Cerebellar nuclear complex (tissue), 1 donor: ENCODE measurements at places on chromosomes 7 and 10.
A peak's percentile ranks its signal among the peaks of the same experiment; 100 is the strongest.

GRCh38 chr10:14860791-14861190 lies 17.9 kb upstream of the SUV39H2 start:
- DNase-seq: no peak

- no peak for DNase-seq
Measured at GRCh38 chr10:37865957-37866803, 8.8 kb upstream of the ZNF248 start.

- DNase-seq: no peak
Measured at GRCh38 chr10:48744587-48744986, 59.9 kb downstream of the WDFY4 start.

- no peak for DNase-seq
Measured at GRCh38 chr10:34498821-34499220, 316.3 kb downstream of the PARD3 start.

GRCh38 chr10:96280859-96281258 lies 9.5 kb upstream of the BLNK start:
- no peak for DNase-seq

GRCh38 chr7:86778271-86778670 lies 134.6 kb downstream of the GRM3 start:
- no peak for DNase-seq

GRCh38 chr10:111923032-111923431 lies 260.5 kb downstream of the GPAM start:
- DNase-seq: no peak

DNA sequence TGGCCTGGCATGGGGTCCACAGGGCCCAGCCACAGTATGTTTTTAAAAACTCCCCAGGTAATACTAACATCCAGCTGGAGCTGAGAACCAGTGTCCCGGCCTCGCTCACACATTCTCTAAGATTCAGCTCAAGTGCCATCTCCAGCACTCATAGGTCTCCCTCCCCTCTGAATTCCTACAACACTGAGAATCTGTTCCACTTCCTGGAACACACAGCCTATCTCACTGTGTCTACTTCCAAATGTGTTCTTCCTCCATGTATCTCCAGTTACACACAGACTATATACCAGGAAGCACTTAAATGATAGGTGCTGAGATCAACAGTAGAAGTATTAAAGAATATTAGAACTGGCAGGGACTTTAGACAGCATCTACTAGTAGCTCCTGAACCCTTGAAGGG lies 10.7 kb downstream of the GOT1 start:
- DNase-seq: no peak

DNA sequence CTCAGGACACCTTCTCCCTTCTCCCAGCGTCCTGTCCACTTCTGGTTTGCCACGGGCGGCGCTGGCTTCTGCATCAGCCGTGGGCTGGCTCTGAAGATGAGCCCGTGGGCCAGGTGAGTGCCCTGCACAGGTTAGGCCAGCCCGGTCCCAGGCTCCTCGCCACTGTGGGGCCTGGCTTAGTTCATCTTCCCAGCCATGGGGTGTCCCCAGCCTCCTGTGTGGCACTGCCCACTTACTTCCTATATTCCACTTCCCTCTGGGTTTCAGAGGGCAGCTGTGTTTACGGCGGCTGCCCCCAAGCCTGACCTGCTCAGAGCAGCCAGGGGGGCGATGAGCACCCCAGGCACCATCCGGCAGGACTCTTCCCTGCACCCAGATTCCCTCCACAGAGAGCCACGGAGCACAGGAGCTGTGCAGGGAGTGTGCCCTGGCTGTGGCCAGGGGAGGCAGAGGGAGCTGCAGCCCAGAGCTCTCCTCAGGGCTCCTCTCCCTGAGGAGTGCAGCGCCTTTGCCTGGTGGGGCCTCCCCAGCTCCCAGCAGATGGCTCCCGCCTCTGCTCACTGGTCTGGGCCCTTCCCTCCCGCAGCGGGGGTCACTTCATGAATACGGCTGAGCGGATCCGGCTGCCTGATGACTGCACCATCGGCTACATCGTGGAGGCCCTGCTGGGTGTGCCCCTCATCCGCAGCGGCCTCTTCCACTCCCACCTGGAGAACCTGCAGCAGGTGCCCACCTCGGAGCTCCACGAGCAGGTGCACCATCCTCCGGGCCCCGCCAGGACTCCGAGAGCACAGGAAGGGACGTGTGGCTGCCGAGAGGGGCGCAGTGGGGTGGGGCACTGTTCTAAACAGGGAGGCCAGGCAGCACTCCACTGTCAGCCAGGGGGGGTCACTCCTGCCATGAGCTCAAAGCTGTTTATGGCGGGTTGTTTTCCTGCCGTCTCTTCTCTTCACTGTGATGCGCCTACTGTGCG lies 6.4 kb downstream of the LFNG start:
- no peak for DNase-seq

- DNase-seq: no peak
Measured at GRCh38 chr7:18177129-18177814, 149.6 kb upstream of the PRPS1L1 start.

GRCh38 chr7:66629222-66630062 lies 761 bp downstream of the KCTD7 start:
- DNase-seq: no peak

DNA sequence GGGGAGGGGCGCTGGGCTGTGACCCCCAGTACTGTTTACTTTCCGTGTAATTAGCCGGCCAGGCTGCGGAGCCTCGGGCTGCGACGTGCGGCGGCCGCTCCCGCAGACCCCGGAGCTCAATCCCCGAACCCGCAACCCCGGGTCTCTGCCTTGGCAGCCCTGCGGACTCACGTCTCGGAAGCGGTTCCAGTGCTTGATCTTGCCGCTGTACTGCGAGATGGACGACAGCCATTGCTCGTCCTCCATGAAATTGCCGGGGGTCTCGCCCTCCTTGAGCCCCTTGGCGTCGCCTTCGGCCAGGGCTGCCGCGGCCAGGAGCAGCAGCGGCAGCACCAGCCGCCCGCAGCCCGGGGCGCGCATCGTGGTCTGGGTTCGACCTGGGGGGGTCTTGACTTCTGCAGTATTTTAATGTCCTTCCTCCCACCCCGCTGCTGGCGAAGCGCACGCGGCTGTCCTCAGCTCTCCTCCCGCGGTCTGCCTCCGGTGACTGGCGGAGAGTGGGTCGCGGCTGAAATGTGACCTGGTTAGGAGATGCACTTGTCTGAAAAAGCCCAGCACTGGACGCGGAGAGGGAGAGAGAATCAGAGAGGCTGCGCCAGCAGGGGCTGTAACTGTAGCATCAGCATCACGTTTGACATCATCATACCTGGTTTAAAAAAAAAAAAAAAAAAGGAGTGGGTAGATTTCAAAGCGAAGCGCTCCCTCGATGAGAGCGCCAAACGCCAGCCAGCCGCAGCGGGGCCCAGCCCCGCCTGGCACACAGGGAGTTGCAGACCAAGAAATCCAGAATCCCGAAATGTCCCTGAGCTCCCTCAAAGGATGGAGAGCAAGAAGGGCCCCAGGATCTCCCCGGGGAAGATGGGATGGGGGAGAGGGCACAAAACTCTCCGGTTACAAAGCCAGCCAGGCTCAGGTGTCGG lies at the start of gene SPOCK2:
SPOCK2 (minus strand) TSS at position 583 of the 920 bp plus-strand sequence; CDS start at position 360, 223 bp downstream.
- peak; percentile 89 for DNase-seq

DNA sequence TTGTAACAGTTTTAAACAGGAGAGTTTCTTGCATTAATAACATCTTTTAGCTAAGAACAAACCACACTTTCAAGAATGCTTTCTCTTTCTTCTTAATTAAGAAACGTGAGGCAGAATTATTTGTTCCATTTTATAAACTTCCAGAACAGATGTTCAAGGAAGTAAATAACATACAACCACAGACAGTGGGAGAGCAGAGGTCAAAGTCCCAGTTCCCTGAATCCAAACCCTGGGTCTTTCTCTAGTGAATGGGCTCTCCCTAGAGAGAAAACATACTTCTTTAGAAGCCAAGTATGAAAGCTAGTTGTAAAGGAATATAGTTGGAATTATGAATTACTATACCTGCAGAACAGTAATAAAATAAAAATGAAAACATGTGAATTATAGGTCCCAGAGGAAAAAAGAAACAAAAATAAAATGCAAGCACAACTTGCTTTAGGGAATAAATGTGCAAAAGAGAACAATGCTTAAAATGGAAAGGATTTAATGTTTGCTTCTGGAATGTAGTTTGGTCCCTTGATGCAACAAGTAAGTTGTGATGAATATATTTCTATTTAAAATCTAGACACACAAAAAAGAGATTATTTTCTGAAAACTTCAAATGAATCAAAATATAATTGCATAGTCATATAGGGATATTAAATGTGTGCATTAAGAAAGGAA lies 6.0 kb downstream of the OR6B1 start:
- DNase-seq: no peak

GRCh38 chr10:124342821-124343170 lies 75.9 kb downstream of the OAT start:
- no peak for DNase-seq
